CD4-positive, alpha-beta T cell treated with Interleukin-17A for 1 hour (primary cell): ENCODE measurements at places on chromosomes 1 and 21.

DNA sequence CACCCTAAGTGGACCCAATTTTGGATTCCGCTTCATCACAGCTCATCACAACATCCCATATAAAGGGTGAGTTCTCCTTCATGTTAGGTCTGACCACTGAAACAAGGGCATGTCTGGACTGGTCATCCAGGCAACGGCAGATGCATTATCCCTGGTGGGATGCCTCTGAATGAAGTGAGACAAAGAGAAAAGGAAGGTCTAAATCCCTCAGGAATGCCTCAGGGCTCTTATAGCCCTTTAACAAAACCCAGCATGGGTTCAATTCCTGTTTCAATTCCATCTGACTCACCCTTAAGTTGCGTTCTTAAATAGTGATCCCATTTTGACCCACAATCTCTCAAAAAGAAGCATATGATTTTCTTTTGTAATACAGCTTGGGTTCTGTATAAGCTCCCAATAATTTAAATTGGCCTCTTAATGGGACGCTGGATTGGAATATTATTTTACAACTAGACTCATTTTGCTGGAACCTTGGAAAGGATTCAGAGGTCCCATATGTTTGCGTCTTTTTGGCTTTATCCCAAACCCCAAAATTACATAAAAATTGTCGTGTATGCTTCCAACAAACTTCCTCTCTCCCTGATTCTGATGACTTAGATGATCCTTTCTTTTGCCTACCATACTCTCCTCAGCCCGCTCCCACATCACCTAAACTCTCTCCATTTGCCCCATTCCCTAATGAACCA lies 287.4 kb upstream of the ZP4 start:
- DNase-seq: no peak

DNA sequence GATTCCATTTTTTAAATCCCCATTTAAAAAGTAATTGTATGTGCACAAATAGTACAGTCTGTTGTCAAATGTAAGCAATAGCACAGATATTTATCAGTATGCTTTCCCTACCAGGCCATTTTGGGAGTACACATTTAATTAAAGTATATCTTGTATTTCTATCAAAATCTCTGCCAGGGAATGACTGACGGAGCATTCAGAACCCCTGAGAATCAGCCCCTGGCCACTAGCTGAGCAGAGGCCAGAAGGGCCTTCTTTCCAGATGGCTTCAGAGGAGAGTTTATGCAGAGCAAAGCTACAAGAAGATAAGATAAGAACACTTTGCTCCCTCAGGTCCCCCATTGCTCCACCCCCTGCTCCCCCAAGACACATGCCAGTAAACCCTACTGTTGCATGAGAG lies 99.9 kb upstream of the PROX1 start:
- DNase-seq: no peak

DNA sequence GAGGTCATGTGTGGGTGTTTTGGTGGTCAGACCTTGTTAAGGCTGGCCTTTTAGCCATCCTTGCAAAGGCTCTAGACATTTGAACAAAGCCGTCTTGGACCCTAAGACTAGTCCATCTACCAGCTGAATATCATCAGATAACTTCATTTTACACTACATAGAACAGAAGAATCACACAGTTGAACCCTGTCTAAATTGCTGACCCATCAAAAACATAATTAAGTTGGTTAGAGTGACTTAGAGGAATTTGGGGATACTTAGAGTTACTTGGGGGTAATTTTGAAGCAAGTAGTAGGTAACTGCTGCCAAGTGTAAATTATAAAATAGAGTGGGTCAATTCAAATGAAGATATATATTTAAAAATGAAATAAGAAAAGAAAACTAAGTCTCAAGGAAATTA lies 102.9 kb upstream of the ADGRL4 start:
- DNase-seq: no peak

DNA sequence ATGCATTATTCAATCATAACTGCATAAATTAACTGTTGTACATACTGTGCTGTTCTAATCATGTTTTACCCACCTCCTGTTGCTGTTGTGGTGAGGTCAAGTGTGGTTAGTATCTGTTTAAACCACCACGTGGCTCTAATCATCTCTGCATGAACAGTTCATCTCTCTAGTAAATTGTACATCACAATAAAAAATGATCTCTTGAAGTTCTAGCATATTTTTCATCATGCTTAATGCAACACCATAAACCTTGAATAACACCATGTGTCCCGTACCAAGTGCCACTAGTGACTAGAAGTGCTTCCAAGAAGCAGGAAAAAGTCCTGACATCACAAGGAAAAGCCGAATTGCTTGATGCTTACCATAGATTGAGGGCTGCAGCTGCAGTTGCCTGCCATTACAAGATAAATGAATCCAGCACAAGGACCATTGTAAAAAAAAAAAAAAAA lies 51.7 kb downstream of the SNRPE start:
- no peak for DNase-seq

GRCh38 chr21:35696644-35697043 lies 363.7 kb downstream of the SETD4 start:
- no peak for DNase-seq

GRCh38 chr1:165533254-165533653 lies 10.5 kb upstream of the LRRC52 start:
- no peak for DNase-seq

DNA sequence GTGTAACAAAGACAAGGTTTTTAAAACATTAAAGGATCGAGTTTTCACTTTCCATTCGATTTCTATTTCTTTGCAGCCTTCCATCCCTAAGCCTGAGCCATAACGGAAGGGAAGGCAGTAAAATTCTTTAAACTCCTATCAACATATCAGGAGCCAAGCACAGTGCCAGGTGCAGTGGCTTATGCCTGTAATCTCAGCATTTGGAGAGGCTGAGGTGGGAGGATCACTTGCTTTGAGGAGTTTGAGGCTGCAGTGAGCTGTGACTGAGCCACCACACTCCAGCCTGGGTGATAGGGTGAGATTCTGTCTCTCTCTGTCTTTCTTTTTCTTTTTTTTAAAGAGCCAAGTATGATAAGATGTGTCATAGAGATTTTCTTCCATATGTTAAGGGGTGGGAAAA lies 217.5 kb upstream of the GREM2 start:
- no peak for DNase-seq

DNA sequence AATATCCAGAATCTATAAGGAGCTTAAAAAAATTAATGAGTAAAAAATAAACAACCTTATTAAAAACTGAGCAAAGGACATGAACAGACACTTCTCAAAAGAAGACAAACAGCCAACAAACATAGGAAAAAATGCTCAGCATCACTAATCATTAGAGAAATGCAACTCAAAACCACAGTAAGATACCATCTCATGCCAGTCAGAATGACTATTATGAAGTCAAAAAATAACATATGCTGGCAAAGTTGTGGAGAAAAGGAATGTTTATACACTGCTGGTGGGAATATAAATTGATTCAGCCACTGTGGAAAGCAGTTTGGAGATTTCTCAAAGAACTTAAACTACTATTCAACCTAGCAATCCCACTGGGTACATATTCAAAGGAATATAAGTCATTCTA lies 25.3 kb downstream of the PIGK start:
- DNase-seq: no peak

- no peak for DNase-seq
Measured at GRCh38 chr21:27831177-27831576, 864.3 kb upstream of the ADAMTS5 start.

DNA sequence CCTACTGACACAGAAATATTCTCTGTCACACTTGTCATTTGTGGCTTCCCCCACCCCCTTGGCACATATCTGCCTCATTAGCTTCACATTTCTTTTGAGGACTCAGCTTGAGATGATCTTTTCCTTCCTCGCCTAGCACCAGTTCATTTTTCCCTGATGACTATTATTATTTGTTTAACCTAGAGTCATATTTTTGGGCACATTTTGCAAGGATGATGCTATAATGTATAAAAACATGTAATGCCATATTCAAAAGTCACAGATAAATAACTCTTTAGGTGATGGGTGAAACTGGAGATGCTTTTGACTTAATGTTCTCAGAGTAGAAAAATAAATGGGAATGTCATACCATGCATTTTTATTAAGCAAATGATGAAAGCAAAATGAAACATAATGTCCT lies 202.7 kb downstream of the BACH1 start:
- no peak for DNase-seq

- peak; percentile 40 for DNase-seq
Measured at GRCh38 chr1:167499664-167500101, 18.6 kb downstream of the CD247 start.

- no peak for DNase-seq
Measured at GRCh38 chr1:54764922-54765561, 719 bp upstream of the PARS2 start.

DNA sequence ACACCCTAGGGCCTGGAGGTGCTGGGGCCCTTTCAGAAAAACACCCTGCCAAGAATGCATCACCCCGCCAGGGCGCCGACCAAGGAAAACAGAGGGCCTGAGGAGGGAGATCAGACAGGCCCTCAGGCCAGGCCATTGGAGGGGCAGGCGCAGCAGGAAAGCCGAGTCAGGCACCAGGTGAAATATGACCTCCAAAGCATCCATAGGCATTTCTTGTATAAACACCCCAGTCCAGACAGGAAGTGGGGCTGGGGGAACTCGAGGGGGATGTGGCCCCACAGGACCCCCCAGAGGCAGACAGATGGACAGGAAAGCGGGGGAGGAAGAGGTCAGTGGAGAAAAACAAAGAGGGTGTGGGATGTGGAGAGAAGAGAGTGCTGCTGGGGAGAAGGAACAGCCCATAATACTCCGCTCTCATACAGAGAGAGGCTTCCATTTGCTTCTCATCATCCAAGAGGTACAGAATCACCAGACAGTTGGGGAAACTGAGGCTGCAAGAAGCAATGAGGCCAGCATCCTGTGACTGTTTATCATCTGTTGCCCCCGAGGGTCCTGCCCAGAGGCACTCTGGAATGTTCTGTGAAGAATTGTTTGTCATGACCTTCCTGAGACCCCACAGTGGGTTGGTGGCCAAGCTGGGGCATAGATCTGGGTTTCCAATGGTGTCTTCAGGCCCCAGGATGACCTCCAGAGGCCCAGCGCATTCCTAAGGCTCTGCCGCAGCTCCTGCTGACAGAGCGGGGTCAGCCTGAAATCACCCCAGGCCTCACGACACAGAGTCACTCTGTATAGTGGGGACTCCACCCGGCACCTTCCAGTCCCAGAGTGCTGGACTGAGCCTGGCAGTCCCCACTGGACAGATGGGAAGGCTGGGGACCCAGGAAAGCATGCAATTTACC lies 18.0 kb downstream of the TRIM62 start:
- DNase-seq: no peak

DNA sequence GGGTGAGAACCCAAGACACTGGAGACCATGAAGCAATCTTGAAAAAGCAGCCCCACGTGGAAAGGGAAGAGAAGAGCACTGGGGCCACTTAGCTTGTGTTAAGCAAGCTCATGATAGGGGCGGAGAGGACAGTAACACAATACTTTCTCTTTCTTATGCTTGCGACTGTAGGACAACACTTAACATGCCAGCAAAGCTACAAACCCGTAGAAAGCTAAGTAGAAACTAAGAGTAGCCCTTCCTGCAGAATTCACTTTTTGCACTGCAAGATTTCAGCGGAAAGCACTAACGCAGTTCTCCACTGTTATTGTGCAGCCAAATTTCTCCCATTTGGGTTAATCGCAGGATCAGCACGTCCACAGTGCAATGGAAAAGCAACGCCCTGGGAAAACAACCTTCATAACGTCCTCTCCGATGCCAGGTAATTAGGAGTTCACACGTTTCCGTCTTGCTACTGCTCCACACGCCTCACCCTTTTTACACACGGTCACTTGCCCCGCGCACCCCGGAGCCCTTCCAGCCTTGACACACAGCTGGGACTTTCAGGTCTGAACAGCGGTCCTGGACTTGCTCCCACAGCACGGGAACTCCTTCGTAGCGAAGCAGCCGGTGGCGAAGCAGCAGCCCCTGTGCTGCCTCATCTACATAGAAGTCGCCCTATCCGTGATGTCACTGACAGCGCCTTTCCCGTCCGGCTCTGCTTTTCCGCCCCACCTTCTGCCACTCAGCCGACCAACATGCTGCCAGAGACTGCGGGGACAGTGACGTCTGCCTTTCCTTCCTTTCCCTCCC lies 148.6 kb downstream of the PPIAL4G start:
- DNase-seq: peak; percentile 86

GRCh38 chr21:43938751-43939442 lies 73.2 kb upstream of the TRAPPC10 start:
- peak; percentile 89 for DNase-seq

GRCh38 chr1:98256700-98257099 lies 335.9 kb upstream of the DPYD start:
- DNase-seq: no peak

DNA sequence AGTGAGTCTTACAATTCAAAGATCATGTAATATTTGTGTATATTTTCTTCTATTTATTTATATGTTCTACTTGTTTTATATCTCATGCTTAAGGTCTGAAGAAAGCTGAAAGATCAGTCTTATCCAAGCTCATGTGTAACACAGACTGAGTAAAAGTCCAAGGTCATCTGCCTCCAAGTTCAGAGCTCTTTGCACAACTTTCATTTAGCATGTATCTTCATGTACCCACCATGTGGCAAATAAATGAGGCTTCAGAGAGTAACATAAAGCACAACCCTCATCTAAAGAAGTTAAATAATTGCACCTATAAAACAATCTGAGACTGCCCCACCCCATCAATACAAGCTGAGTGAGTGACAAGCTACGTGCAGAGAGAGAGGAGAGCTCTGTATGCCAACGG lies 38.5 kb upstream of the PRDX6 start:
- no peak for DNase-seq

GRCh38 chr1:86061551-86061990 lies 95.0 kb downstream of the COL24A1 start:
- no peak for DNase-seq

DNA sequence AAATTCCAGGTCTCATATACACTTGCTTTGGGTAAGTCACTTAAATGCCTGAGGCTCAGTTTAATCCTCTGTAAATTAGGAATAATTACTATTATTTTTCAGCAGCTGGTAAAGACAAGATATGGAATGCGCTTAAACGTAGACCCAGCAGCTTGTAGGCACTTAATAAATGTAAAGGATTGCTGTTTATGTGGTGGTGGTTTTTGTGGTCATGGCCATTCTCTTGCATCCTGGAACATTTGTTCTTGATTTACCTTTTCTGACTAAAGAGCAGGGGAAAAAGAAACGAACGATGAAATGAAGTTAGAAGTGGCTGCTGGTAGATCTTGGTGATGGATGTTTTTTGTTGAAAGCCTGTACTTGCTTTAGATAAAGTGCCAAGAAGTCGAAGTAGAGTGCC lies 195.0 kb upstream of the FOXD3 start:
- no peak for DNase-seq

DNA sequence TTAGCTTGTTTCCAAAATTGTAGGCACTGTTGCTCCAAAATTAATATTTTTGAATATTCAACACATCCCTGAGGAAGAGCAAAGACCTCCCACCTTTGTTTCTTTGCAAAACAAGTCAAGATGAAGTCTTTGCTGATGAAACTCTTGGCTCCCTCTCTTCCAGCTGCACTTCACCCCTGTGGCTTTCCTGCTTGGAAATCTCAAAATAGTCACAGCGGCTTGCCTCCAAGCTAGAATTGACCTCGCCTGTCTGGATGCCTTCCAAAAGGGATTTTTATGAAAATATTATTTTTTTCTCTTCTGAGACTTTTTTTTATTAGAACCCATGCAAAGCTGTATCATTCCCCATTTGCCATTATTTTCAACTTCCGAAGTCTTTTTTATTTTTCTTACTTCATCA lies 71.1 kb upstream of the MROH9 start:
- DNase-seq: no peak

GRCh38 chr1:201850053-201850397 lies 21.1 kb downstream of the IPO9 start:
- DNase-seq: no peak
